ENCODE measurements at places on chromosomes 13 and 19. TPM values are rescaled to one million over a fixed set of nuclear protein-coding genes. Genes with fewer than 3 reads are reported as not detected.

DNA sequence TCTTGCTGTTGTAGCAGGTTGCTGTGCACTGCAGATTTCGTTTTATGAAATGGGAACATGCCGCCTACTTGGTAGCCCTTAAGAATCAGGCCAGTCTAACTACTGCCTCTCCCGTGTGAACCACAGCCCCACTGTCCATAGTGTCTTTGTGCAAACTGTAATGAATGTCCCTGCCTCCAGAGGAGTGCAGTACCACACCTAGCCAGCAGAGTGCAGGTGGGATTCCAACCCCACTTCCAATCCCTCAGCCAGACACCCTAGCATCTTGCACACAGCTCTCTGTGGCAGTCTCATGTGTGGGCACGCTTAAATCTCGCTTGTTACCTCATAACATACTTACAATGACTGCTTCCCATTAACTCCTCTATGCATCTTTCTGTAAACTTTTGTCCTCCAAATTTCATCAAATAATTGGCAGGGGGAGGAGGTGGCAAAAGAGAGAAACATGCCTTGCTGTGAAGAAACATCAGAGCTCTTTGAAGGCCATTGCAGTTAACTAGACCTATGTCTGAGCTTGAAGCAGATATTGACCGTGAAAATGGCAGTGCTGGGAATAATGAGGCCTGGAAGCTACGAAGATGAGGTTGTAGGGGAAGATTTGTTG is 47.2 kb downstream of the ZAR1L start:
- peak; percentile 75 for DNase-seq

DNA sequence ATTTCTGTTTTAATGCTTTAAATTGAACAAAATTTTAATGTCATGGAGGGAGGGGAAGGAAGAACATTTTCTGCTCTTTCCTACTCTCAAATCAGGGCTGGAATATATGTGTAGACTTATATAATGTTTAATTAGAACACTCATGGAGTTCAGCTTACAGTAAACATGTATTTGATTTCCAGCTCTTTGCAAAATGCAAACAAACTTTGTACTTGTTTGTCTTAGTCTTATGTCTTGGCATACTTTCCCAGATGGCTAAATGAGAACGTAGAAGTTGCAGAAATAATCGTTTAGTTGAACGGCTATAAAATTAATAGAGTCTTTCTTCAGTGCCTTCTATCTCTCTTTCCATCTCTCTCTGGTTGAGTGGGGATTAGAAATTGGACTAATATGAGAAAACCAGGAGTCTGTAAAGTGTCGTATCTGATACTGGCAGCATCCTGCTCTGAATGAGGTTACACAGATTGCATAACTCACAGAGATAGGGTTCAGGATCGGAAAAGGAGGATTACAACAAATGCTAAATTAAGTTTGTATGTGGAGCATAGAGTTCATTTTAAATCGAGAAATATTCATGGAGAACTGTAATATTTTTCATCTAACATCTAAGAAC is 82.3 kb downstream of the FGF9 start:
- DNase-seq: no peak

GRCh38 chr13:42615691-42616090 is 41.7 kb downstream of the TNFSF11 start:
- DNase-seq: no peak

GRCh38 chr13:44155422-44156293 is 218.0 kb upstream of the SERP2 start:
- no peak for DNase-seq

Gene TTC9B
- not detected for total RNA-seq

Gene ZNF415
- 3.1 TPM for total RNA-seq

GRCh38 chr19:38371081-38371480 is 3.3 kb upstream of the PSMD8 start:
- no peak for DNase-seq

DNA sequence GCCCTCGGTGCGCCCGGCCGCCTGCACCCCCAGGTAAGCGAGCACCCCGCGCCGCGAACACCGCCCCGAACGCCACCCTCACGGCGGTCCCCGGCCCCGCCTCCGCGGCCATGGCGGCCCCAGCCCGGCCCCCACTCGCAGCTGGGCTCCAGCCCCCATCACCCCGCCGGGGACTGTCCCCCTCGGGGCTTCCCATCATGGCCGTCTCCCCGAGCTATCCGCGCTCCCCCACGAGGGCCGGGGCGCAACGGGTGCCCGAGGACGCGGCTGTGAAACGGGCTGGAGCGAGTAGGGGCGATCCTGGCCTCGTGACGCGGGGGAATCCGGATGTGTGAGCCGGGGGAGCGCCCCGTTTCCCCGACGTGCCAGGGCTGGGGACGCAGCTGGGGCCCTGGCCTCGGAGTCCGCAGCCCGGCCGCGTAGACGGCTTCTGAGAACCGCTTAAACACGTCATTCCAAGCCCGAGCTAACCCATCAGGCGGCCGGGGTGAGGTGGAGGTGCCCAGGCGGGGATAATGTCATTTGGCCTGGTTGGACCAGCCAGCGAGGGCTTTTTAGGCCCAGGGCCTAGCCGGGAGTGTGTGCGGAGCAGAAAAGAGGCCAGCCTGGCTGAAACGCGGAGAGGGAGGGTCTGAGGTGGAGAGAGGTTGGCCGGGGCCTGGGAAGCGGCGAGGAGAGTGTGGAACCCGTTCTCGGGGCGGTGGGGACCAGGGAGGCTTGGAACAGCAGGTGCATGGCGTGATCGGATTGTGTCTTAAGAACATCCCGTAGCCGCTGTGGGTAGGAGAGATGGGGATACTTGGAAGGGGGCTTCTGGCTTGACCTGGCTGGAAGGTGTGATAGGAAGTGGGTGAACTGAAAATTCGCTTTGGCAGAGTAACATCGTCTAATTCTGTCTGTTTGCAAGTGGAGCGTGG is 550 bp downstream of the CERS4 start:
- DNase-seq: peak; percentile 80

- no peak for DNase-seq
These were observed 1264.6 kb downstream of the PCDH9 start for GRCh38 chr13:65965501-65965900.

GRCh38 chr13:48004201-48004600 is 3.1 kb upstream of the SUCLA2 start:
- no peak for DNase-seq

Gene NALCN
- total RNA-seq: not detected

Gene ZNF77
- 2.6 TPM for total RNA-seq

DNA sequence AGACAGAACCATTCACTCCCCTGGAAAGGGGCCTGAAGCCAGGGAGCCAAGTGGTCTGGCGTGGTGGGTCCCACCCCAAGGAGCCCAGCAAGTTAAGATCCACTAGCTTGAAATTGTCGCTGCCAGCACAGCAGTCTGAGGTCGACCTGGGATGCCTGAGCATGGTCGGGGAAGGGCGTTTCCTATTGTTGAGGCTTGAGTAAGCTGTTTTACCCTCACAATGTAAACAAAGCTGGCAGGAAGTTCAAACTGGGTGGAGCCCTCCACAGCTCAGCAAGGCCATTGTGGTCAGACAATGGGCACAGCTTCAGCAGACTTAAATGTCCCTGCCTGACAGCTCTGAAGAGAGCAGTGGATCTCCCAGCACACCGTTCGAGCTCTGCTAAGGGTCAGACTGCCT is 195.6 kb upstream of the DACH1 start:
- DNase-seq: no peak

GRCh38 chr13:62205273-62205672 is 789.6 kb upstream of the PCDH20 start:
- no peak for DNase-seq

DNA sequence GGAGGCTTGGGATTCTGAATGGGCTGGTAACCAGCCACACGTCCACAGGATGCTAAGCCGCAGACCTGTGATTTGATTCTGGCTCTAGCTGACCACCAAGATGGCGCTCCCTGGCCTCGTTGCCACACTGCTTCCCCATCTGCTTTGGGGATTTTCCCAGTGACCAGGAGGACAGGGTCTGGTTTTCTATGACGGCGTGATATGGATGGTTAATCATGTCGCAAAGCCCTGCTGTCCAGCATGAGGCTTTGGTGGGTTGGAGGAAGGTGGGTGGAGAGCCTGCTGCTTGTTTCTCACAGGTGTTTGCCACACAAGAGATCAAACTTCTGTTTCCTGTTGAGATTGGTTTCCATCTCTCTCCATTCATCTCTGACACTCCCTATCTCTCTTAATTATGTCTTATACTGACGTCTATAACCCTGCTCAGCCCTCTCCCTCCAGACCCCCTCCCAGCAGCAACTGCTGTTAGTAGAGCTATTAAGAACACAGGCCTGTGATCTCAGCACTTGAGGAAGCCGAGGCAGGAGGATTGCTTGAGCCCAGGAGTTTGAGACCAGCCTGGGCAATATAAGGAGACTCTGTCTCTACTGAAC is 102.7 kb downstream of the SIPA1L3 start:
- no peak for DNase-seq

Gene EGLN2
- 90.1 TPM for total RNA-seq

Gene CYP2A7
- total RNA-seq: not detected

Measured in activated CD8-positive, alpha-beta T cell treated with anti-CD3 and anti-CD28 coated beads for 36 hours (primary cell).